Foreskin fibroblast (primary cell): ENCODE measurements at places on chromosomes 6 and 20.

- no peak for DNase-seq
Measured at GRCh38 chr6:156832669-156833068, 55.5 kb downstream of the ARID1B start.

- DNase-seq = no peak
Measured at GRCh38 chr6:18209539-18210197, 54.4 kb downstream of the KDM1B start.

DNA sequence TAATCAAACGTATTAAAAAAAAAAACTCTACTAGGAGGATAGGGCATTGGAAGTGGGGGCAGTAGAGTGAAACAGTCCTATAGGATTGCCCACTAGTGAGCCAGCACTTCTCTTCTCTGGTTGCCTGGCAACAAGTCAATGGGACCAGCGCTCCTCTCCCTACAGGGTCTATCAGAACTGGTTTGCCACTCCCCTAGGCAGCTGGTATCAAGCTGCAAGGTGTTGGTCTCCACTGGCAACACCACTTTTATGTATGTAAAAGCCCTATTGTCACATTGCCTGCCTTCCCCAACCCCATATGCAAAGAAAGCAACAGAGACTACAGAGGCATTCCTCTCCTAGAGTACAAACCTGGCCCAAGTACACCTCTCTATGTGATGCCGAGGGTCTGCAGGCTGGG, 166.9 kb upstream of the MCHR2 start:
- no peak for DNase-seq

DNA sequence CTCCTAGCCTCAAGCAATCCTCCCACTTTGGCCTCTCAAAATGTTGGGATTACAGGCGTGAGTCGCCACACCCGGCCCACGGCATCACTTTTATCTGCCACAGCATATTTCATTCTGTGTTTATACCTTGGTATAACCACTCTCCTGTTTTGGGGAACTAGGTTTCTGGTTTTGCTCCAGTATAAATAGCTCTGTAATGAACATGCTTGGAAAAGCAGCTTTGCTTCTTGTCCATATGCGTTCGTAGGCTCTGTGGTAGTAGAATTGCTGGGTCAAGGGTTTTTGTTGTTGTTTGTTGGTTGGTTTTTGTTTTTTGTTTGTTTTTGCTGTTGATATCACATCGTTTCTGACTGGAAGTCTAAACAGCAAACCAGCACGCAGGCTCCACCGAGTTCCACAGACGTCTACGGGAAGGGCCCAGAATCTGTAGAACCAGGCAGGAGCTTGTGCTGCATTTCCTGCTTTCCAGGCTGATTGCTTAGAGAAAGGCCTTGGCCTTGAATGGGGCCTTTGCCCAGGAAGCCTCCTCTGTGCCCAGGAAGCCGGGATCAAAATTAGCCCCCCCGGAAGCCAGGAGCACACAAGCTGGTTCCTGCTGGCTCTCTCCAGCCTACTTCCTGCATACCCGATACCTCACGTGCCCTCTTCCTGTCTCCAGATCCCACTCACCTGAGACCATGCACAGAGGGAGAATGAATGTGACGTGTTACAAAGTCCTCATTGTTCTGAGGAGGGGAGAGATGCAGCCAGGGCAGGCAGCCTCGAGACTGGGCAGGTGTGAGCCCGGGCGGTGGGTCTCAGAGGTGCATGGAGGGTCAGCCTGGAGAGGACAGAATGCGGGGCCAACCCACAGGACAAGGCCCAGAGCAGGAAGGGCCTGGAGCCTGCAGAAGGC, 34.7 kb downstream of the AAR2 start:
- DNase-seq = no peak

- peak; percentile 14 for DNase-seq
Measured at GRCh38 chr20:35468671-35469334, 13.4 kb downstream of the CEP250 start.

DNA sequence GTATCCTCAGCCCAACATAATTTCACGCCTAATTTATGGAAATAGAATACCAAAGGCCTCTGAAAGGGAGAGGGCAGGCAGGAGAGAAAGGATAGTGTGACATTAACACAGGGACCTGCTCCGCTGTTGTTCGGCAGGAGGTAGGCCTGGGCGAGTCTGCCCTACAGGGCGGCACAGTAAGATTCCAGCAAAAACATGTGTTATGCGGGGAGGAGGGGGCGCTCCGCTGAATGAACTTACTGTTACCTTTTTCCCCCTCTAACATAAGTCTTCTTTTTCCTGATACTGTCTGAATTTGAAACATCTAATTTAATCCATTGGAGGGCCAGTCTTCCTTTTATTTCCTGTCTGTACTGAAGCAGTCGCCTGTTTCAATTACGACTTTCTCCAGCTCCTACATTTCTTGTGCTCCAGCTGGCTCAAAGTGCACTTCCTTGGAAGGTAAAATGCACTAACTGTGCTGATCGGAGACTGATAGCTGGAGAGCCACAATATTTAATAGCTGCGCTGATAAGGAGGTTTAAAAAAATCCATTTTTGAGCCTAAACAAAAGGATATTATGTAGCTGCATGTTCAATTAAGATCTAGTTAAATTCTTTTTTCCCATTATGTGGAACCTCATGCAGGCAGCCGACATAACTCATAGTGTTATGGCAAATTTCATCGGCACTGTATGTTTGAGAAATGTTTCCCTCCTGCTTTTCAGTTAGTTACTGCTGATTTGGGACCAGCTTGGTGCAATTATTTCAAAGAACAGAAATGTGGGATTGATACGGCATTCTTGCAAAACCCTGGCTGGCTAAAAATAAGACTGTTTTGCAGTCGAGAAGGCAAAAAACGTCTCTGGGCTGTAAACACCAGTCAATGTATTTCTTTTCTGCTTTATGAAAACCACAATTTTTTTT, 193.0 kb downstream of the FOXC1 start:
- DNase-seq = no peak

DNA sequence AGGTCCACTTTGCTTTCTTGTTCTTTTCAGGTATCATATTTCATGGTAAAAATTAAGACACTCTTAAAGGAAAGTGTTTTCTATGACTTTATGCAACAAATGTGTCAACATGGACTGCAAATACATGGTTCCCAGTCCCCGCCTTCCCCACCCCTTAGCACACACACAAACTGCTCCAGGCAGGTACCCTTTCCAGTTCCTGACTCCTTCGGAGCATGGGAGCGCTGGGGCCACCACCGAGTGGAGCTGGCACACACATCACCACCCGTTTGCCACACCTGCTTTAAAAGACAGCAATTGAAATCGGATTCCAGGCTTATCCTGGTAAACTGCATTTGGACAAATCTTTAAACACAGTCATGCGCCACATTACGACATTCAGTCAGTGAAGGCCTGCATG, 22.2 kb downstream of the RNASET2 start:
- DNase-seq = no peak
